Cerebellar nuclear complex (tissue), 1 donor: ENCODE measurements at places on chromosomes 4 and X.

- no peak for DNase-seq
Measured at GRCh38 chrX:32571579-32571978, 639.8 kb downstream of the DMD start.

DNA sequence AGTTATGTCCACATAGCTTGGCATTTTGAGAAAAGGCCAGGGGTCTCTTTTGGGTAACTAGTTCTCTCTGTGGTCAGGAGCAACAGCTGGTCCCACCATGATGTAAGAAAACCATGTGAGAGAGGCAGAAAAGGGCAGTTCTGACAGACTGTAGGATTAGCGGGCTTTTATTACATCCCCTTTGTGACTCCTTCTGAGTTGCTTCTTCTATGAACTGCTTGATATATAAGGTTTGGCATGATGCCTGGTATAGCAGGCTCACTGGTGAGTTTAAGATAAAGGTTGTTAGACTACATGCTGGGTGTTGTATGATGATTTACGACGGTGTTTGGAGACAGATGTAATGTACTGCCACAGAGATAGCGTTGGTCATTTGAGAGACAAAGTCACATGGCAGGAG is 2308.1 kb upstream of the AGA start:
- DNase-seq = no peak

DNA sequence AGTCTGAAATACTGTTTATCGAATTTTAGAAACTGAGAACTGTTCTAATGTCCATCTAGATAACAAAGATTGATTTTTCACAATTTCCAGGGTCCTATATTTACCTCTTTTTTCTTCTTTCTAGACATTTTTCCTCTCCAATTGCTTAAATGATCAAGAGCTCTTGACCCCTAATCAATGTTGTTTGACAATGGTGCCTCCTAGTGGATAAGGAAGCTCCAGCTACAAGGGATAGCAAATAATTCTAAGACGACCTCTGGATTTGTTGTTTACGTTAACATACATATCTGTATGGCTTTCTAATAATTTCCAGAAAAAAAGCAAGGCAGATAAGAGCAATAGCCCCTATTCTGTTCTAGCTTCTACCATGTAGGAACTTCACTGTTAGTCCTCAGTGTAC is 35.8 kb downstream of the GPR82 start:
- no peak for DNase-seq

- no peak for DNase-seq
Measured at GRCh38 chr4:181646864-181647263, 596.3 kb upstream of the TENM3 start.

DNA sequence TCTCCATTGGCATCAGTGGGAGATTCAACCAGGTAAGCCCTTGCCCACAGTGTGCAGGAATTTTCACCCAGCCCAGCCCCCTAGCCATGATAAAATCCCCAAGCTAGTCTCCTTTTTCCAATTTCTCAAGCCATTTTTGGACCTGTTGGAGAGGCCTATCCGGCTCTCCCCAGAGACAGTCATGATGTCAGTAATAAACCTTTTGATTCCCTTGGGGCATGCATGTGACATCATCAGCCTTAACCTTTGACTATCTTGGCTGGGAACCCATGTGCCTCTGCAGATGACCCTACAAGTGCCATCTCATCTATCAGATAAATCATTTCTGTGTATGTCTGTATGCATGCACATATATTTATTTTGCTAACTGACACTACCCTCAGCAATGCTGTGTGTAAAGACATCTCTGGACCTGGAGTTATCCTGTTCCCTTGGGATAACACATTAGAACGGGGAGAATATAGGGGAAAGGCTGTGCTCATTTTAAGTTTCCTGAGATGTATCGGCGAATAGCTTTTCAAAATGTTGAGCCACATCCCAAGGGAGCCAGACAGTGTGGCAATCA is 51.0 kb downstream of the CYTL1 start:
- no peak for DNase-seq

- DNase-seq = no peak
Measured at GRCh38 chrX:150527108-150527507, 41.3 kb upstream of the MTM1 start.

DNA sequence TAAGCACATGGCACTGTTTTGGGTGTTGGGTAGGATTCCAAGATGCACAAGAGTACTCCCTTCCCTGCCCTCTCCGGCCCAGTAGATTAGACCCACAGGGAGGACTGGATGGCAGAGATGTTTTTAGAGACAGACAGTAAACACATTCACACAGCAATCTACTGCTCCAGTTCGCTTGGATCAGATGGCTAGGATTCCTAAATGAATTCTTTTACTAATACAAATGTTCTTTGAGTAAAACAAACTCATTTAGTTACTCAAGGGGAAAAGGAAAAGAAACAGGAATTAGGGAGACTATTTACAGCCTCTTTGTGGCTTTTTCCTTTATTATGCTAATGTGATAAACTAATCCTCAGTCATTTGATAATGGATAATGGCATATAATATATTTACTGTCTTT is 5.9 kb downstream of the SNX25 start:
- no peak for DNase-seq

GRCh38 chrX:153379508-153379907 is 21.6 kb downstream of the PNMA6E start:
- no peak for DNase-seq

DNA sequence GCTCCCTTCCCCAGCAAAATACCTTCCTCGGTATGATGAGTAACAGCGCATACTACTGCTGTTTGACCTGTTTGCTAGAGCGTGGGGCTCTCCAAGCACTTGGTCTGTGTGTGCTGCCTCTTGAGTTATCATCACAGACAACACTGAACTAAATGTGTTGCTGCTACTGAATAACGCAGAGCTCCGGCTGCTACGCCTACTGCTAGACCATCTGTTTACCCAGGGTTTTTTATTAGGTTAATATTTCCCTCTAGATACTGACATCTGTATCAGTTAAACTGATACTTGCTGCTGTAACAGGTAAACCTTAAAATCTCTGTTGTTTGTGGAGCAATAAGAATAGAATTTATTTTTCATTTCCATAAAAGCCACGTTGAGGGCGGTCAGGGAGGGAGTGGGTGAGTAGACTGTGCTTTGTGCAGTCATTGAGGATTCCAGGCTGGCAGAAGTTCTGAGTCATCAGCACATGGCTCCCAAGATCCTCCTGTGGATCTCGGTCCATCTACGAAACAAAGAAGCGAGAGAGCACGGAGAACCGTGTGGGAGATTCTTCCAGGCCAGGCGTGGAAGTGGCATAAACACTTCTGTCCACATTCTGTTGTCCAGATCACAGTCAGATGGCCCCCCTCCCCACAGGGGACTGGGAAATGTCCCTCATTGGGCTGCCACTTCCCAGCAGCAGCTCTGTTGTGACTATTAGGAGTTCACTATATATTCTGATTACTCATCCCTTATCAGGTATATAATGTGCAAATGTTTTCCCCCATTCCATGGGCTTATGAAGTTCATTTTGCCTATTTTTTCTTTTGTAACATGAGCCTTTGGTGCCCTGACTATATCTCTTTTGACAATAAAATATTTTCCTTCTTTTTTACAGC is 14.1 kb downstream of the GRK4 start:
- no peak for DNase-seq

DNA sequence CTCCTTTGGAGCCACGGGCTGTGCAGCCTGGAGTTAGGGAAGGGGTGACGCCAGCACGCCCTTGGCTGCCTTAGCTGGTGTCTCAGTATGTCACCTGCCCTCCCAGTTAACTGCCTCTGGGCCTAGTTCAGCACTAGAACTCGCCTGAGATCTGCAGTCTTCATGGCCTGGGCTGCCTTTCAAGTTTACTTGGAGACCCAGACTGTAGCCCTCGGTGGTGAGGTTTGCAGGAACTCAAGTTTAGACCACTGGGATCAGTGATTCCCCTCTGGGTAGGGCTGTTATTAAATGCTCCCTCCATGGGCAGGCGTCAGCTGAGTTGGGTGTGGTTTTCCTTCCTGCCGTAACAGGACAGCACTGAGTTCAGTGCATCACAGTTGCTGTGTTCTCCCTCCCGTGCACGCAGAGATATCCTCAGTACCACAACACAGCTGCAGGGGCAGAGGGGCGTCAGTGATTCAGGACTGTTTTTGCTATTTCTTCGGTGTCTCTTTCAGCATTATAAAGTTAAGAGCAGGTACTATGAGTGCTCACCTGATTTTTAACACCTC is 30.5 kb downstream of the PLAC8 start:
- no peak for DNase-seq

GRCh38 chr4:93221771-93222170 is 606.8 kb upstream of the ATOH1 start:
- DNase-seq = peak; percentile 32

DNA sequence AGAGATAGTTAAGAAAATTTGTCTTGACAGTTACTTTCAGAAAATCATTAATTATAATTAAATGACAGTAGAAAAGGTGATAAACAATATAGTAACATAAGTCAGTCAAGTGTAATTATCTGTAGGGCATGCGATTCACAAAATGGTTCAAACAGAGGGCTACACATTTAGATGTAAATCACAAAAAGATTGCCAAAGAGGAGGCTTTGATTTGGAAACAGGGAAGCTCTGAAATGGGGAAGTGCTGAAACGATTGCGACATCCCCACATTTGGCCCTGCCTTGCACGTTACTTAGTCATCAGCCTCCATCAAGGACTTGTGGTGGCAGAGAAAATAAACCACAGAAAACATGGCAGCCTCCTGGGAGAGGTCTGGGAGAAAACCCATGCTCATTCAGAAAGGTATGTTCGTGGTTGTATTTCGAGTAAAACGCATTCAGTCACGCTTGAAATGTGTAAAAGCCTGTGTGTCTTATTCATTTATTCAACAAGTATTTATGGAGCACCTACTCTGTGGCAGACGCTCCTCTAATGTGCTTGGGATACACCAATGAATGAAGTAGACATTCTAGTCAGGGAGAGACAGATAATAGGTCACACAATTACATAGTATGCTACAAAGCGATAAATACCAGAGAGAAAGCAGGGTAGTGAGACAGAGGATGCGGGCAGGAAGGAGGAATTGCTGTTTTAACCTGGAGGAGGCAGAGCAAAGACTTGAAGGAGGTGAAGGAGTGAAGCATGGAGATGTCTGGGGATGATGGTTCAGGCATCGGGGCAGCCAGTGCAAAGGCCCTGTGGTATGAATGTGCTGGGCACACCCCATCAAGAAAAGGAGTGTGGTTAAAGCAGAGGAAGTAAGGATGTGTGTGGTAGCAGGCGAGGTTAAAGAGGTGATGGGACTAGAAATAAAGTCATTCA is 7.8 kb downstream of the RBM47 start:
- DNase-seq = no peak

GRCh38 chr4:148395771-148396170 is 46.4 kb downstream of the NR3C2 start:
- no peak for DNase-seq

DNA sequence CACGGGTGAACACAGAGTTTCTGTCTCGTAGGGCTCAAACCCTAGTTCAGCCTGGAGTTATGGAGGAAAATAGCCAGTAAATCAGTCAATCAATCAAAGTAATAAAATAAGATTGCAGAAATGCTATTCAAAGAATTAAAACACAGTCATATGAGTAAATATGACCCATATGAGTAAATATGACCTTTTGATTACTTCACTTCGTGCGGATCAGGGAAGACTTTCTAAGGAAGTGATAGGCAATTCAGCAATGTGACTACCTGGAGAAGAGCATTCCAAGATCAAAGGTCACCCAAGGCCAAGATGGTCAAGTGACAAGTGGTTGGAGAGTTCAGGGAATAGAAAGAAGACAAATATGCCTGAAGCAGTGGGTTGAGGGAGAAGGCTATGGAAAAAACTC is 722.6 kb downstream of the ADGRL3 start:
- DNase-seq = no peak

DNA sequence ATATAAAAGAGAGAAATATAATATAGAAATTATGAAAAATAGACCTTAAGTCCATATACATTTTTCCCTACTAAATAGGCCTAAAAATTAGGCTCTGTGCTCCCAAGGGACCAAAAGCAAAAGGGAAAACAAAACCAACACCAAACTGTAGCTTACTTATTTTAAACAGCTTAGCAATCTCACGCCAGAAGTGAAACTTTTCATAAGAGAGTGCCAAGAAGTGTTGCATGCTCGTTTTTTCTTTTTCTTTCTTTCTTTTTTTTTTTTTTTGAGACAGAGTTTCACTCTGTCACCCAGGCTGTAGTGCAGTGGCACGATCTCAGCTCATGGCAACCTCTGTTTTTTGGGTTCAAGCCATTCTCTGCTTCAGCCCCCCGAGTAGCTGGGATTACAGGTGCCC is 250.4 kb downstream of the TMA16 start:
- no peak for DNase-seq

DNA sequence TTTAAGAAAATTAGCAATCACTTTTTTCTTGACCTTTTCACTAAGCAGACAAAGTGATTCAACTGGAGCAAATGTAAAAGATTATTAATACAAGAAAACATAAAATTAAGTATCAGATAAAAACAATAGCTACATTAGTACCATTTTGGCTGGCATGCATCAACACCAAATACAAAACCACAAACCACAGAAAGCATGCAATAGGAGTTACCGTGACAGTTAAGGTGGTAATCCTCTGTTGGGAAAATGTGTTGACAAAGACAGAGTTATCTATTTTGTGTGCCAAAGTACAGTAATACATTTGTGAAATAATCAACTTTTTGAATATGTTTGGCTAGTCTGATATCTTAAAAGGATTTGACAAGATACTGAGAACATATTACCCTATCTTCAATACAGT is 89.8 kb upstream of the ETNPPL start:
- no peak for DNase-seq

DNA sequence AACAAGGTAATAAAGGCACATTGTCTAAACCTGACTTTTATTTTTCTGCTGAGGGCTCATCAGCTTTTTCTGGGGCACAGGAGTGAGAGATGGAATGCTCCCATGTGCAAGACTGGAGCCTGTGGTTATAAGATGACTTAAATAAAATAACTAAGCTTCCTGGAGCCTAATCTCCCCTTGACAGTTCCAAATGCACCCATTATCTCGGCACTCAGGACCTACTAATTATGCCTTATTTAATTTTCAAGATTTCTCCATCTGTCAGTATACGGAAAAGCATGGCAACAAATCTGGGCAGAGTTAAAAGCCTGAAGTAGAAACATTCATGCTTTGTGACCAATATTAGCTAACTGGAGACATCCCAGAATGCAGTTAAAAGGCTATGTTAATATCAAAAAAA is 416.7 kb upstream of the TEX13C start:
- DNase-seq = no peak

DNA sequence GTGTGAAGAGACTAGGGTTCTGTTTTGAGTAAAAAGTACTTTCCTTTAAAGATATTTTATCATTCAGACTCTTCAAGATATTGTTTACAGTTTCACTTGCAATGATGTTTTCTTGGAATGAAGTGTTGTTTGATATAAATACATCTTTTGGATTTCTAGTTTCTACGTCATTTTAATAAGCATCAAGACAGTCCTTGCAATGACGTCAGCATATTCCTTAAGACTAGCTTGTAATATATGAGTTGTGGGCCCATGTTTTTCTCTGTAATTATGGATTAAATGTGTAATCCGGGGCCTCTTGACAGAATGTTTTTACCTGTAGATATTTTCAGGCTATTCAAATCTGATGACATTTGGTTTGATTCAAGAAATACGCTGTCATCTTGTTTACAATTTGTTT is 66.1 kb downstream of the RBMX2 start:
- no peak for DNase-seq

GRCh38 chrX:43513085-43513484 is 143.0 kb upstream of the MAOA start:
- no peak for DNase-seq

- no peak for DNase-seq
Measured at GRCh38 chr4:138889216-138889615, 126.4 kb upstream of the NOCT start.

GRCh38 chr4:124931050-124931449 is 218.5 kb upstream of the ANKRD50 start:
- DNase-seq = no peak
